Esophagus squamous epithelium (tissue), 5 donors: ENCODE measurements at places on chromosomes 12 and 14.

GRCh38 chr14:22767323-22767589 lies 768 bp downstream of the OXA1L start:
- DNase-seq = no peak

DNA sequence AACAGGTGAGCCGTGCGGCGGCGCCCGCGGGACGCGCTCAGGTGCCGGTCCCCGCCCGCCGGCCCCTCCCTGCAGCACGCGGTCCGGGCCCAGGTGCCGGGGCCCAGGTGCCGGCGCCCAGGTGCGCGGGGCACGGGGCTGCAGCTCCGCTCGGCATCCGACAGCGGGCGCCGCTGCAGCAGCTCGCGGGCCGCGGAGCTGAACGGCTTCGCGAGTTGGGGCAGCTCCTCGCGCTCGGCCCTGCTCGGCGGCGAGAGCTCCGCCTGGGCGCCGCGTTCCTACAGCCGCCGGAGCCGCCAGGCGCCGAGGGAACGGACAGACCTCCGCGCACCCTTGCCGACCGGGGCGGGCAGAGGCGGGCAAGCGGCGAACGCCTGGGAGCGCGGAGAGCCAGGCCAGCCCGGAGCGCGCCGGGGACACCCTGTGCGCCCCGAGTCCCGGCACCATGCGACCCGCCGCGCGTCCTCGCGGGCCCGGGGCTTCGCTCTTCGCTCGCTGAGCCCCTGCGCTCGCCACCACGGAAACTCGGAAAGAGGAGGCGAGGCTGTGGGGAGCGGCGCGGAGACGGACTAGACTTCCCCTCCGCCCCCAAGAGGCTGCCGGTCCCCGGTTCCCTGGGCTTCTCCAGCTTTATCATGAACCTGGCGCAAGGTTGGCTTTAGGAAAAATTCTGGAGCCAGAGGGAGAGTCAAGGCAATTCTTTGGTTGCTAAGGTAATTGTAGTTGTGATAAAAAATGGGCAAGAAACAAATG lies at the start of gene RGS6:
TSS of gene RGS6 (plus strand) at position 201 of the 753 bp plus-strand sequence.
- DNase-seq = no peak

DNA sequence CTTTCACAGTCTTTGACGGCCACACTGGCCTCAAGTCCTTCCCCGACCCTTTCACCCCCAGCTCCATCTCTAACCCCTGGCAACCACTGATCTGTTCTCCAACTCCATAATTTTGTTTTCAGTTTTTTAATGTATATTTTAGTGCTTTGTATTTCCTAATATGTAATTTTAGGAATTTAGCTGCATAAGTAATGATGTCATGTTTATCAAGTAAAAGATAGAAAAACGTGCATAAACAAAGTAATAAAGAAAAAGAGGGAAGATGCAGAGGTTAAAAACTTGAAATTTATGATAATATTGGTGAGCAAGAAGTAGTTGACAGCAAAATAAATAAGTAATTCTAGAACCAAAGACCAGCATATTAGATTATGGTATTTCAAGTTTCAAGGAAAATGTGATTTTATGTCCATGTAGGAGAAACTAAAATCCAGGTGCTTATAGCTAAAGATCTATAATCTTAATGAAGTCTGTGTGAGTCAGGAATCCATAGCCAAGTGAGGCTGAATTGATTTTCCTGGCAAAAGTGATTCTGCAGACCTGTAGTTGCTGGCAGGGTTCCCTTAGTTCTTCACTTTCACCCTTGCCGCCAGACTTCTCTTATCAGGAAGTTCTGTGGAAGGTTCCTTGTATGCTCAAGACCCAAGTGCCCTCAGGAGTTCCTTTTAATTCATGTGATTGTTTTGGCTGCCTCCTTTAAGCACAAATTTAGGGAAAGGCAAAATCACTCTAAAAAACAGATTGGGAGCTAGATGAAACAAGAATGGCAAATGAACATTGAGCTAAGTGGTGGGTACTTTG lies 24.4 kb downstream of the FBXW8 start:
- no peak for DNase-seq

DNA sequence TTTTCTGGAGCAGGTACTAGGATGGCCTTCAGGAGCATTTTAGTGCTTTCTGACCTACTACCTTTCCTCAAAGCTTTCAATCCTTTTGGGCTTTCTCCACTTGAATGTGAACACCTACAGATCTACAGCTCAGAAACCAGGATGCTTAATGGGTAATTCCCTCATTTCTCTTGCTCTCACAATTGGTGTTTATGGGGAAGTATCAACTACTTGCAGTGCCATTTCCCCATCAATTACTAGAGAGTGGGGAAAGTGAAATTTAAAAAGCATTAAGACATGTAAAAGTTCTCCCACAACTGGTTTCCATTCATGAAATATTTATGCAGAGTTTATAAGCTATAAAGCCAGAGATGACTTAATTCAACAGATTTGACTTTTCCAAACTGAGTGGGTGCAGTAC lies 2.1 kb upstream of the YY1 start:
- DNase-seq = no peak

GRCh38 chr14:56181681-56182085 lies 63.5 kb downstream of the PELI2 start:
- DNase-seq = no peak

DNA sequence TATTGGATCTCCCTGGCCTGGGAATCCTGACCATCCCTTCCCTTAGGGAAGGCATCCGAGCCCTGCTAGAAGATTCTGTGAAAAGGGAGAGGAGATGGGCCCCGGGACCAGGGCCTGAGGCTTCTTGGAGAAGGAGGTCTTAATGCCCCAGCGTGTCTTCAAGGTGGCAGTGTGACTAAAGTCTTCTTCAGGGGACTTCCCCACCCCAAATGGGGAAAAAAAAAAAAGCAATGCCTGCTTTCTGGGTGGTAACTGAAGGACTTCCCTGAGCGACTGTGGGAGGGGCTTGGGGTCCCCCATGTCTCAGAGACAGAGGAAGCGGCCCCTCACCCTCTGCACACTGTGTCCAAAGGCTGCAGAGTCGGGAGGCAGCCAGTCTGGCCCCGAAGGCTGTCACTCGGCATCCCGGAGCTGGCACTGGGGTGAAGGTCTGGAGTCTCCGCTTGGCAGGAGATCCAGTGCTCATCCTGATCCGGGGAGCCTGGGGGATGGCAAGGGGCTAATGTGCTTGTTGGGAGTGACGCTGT lies 7.8 kb upstream of the PGF start:
- DNase-seq = no peak
